SIG-M5 (cell line): ENCODE measurements at places on chromosomes 2 and 18.

- DNase-seq: no peak
Measured at GRCh38 chr2:219670386-219670785, 43.0 kb downstream of the SLC4A3 start.

GRCh38 chr2:162232671-162233070 lies 10.6 kb downstream of the FAP start:
- DNase-seq: no peak

DNA sequence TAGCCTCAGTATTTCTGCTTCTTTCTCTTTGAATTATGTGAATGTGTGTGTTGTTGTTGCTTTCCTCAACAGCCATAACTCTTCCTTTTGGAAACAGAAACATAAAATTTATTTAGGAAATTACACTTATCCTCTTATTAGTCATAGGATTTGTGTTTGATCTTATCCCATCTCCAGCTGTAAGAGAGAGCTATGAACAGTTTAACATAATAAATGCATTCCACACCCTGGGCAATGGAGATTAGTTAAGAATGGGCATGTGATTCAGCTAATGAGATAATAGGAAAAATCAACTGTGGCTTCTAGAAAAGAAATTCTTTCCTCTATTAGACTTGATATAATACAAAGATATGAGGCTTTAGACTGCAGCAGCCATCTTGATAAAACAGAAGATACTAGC lies 55.0 kb downstream of the SCN7A start:
- no peak for DNase-seq

GRCh38 chr2:161115605-161116380 lies 44.4 kb upstream of the TANK start:
- DNase-seq: no peak

DNA sequence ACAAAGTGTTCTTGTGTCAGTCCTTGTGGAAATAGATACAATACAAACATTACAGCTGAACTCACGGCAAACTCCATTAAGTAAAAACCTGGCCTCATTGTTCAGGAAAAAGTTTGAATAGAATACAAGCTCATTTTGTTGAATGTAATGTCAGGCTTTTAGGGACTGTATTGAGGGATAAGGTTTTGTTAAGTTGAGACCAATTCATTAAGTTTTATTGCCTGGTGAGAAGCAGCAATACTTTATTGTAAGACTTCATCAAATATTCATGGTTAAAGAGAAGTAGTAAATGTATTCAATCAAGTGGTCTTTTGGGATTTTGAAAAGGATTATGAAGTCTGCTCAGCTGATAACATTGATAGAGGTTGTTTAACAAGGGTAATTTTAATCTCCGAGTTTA lies 35.4 kb upstream of the METAP1D start:
- DNase-seq: no peak

GRCh38 chr2:240780023-240780700 lies 39.9 kb downstream of the KIF1A start:
- no peak for DNase-seq

- no peak for DNase-seq
Measured at GRCh38 chr18:77572537-77572936, 322.9 kb downstream of the GALR1 start.

DNA sequence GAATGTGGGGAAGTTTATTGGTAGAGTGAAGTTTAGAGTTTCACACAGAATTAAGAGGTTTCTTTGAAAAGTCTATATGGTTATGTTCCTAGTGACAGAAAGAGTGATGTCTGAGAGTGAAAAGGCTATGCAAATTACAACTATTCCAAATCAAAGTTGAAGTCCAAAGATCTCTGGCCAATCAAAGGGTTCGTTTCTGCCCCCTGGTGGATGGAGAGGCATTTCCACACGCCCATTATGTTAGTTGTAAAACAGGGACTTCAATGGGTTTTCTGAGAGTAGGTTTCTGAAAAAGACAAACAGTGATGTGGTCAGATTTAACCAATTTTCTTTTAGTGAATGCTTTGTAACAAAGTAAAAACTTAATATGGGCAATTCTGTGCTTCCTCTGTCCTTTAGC lies 441.5 kb upstream of the POU3F3 start:
- no peak for DNase-seq

DNA sequence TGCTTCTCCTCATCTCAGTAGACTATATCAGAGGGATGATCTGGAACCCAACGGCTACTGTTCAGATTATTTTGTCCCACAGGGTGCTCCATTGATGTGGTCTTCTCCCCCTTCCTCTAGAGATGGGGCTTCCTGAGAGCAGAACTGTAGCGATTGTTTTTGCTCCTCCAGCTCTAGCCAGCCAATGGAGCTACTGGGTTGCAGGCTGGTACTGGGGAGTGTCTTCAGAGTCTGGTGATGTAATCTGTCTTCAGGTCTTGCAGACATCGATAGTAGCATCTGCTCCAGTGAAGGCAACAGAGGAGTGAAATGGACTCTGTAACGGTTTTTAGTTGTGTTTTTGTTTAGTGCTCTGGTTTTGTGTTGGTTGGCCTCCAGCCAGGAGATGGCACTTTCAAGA lies 621.9 kb downstream of the RNF144A start:
- no peak for DNase-seq

DNA sequence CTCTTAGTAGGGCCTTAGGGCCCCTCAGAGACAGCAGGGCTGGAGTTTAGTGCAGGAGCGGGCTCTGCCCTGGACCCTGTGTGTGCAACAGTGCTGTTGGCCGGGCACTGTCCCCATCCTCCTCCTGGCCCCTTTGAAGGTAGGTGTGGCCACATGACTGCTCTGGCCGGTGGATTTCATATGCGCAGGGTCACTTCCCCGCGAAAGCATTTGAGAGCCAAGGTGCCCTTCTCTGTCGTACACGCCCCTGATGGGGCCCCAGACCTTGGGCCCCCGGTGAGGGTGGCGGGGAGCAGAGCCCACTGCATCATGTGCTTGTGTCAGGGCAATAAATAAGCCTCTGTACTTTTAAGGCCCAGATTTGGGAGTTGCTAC lies 15.5 kb downstream of the TMEM177 start:
- no peak for DNase-seq

DNA sequence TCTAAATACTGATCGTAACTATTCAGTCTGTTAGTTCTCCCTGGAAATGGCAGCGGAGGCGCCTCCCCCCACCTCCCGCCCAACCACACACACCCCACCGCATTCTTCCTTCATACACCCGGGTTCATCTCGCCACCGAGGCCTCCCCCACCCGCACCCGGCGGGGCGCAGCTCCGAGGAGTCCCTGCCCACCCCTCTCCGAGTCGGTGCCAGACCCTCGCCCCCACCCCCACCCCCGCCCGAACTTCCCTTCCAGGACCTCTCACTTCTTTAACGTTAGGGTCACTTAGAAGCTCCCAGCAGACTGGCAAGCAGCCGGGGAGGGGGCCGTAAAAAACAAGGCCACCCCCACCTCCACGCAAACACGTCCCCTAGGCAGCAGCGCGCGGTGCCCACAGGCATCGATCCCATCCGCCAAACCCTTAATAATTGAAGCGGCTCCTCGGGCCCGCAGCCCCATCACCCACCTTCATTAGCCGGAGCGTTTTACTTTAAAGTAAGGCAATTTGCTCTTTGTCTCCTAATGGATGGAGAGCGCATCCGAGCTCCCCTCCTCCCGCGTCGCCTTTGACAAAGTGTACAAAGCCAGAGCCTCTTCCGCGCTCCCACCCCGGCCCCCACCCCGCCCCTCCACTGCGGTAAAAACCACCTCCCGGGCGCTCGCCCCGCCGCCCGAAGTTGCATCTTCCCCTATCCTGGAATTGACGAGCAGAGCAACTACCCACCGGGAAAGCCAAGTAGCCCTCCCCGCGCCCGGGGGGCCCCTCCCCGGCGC lies 624 bp downstream of the ZNF516 start:
- DNase-seq: no peak

GRCh38 chr2:154700136-154700535 lies 1.6 kb downstream of the KCNJ3 start:
- no peak for DNase-seq

GRCh38 chr2:164044622-164045021 lies 308.8 kb upstream of the FIGN start:
- DNase-seq: no peak

GRCh38 chr2:97651114-97651513 lies 5.3 kb downstream of the COX5B start:
- no peak for DNase-seq

- no peak for DNase-seq
Measured at GRCh38 chr2:9707008-9707407, 76.2 kb upstream of the YWHAQ start.

DNA sequence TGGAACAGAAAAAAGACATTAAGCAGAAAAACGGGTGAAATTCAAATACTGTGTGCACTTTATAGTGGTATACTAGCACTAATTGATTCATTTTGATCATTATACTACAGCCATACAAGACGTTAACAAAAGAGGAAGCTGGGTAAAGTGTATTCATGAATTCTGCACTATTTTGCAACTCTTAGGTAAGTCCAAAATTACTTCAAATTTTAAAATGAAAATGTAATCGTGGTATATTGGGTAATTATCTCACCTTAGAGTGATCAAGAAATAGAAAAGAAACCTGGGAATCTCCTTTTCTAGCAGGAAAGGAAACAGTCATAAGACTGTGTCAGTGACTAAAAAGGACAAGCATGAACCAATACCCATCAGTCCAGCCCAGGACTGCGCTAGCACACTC lies 5.4 kb downstream of the TGFBRAP1 start:
- no peak for DNase-seq

DNA sequence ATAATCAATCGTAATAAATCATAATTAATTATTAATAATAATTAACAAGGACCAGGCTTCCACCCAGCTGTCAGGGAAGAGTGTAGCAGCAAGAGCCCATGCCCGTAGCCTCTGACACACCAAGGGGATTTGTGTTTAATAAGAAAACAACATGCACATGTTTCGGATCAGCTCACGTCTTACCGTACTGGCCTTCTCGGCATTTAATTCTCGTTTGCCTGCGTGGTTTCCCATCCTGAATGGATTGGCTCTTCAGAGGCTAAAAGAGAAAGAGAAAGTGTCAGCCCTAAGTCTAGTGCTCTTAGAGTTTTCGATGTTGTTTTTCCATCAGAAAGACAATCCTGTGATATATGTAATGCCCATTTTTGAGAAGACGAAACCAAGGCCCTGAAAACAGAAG lies 27.6 kb downstream of the MBP start:
- DNase-seq: no peak

DNA sequence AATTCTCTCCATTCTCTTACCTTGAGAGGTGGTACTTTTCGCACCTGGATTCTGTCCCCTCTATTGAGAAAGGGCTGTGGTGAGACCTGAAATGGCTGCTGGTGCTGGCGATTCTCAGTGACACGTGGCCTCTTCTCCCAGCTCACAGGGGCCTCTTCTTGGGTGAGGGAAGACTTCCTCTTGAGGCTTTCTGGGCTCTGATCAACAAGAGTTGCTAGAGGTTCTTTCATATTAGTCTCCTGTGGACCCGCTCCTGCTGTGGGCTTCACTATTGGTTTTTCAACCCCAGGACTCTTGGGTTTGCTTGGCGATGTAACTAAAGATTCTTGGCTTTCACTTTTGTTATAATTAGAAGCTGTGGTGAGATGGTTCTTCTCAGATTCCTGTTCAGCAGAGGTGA lies 76.3 kb upstream of the DTNB start:
- DNase-seq: no peak

DNA sequence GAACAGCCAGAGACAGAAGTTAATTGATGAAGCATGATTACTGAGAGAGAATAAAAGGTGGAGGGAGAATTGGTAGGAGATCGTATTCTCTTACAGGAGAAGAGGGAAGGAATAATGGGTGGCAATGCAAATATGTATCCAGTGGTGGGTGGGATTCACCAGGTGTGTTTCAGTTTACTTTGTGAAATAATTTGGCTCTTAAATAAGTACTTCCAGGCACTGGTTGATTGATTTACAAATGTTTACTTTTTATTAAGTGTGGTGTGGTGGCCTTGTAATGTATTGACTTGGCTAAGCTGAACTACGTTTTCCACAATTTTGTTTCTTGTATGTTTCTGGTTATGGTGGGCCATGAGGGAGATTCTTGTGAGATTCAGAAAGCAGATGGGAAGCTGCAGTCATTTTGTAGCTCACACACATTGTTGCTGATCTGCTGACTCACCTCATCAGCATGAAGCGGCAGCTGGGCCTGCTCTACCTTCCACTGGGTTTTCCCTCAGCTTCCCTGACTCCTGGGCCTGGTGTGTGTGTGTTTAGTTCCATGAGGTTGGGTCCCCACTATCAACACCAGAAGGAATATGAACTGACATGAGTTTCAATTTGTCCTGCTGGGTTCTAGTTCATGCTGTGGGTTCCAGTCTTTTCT lies 32.6 kb downstream of the MYL12B start:
- no peak for DNase-seq

DNA sequence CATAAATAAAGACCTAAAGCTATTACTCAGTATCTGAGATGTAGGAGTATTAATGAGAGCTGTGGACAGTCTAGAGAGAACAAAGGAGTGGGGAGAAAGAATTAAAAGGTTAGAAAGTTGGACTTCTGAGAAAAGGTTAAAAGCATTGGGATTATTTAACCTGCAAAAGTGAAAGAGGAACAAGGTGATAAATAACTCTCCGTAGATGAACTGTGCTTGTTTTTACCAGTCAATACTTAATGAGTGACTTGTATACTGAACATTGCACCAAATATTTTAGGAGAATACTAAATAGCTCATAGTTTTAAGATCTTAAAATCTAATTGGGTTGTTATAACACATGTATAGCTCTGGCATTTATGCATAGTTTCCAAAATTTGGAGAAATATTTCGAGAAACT lies 137.5 kb downstream of the GPD2 start:
- no peak for DNase-seq

GRCh38 chr18:57744211-57744694 lies 58.9 kb downstream of the ATP8B1 start:
- DNase-seq: no peak

DNA sequence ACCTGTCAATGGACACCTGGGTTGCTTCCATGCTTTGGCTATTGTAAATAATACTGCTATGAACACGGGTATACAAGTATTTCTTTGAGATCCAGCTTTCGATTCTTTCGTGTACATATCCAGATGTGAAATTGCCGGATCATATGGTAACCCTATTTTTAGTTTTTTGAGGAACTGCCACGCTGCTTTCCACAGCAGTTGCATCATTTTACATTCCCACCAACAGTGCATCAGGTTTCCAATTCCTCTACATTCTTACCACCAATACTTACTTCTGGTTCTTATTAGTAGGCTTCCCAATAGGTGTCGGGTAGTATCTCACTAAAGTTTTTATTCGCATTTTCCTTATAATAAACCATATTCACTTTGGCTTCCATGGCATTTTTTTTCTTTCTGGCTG lies 69.6 kb downstream of the PID1 start:
- DNase-seq: no peak
